ENCODE measurements at places on chromosomes 6 and 20.

DNA sequence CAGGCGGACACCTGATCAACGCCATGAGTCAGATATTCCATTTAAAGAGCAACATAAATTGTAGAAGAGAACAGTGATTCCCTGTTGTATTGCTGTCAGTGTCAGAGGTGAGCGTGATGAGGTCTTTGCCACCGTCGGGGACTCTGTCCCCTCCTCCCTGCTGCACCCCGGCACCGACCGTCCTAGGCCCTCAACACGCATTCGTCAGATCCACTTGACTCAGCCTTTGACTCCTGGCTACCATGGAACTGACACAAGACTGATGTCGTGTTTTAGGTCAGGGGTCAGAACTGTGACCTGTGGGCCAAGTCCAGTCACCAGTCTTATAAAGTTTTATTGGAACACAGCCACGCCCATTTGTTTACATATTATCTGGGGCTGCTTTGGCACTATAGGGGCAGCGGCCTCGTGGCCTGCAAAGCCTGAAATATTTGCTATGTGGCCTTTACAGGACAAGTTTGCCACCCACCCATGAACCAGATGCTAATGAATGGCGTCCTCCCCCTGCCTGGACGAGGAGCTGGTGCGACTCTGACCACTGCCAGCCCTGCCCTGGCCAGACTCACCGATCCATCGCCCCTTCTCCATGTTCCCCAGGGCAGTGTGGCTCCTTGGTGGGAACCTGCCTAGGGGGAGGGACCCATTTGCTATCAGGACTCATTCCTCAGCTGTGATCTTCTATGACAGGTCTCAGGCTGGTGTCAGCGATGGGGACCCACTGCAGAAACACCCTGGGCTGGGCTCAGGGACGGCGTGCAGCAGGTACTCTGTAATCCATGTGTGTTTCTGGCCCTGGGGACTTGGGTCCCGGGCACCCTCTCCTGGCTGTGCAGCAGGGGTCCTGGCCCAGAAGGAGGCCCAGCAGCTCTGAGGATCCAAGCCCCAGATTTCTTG, 37.5 kb upstream of the PHACTR3 start:
- no peak for DNase-seq

GRCh38 chr6:41352907-41353306, 17.5 kb downstream of the NCR2 start:
- DNase-seq = no peak

DNA sequence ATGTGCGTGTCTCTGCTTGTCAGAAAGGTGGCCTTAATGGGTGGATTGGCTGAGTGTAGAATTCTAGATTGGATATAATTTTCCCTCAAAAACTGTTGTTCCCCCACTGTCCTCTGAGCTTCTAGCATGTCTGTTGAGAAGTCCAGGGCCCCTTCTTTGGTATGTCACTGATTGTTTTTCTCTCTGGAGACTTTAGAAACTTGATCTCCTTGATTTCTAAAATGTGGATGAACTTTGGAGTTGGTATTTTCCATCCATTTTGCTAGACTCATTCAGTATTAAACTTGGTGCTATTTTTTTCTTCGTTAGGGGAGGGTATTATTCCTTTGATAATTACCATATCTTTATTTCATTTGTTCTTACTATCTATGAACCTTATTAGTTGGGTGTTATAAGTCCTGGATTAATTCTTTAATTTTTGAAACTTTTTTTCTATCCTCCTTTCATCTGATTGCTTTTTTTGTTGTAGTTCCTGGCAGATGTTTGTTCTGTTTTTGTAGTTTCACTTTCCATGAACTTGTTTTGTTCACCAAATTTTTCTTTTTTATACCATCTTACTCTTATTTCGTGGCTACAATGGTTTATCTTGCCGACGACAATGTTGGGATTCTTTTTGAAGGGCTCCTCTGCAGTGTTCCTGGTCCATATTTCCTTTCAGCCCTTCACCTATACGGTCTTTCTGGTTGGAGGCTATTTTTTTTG, 68.4 kb downstream of the ARID1B start:
- no peak for DNase-seq

GRCh38 chr20:23106271-23106851, 20.2 kb upstream of the CD93 start:
- DNase-seq = no peak

- DNase-seq = no peak
These were observed 127.3 kb downstream of the RTN4IP1 start for GRCh38 chr6:106501960-106502371.

DNA sequence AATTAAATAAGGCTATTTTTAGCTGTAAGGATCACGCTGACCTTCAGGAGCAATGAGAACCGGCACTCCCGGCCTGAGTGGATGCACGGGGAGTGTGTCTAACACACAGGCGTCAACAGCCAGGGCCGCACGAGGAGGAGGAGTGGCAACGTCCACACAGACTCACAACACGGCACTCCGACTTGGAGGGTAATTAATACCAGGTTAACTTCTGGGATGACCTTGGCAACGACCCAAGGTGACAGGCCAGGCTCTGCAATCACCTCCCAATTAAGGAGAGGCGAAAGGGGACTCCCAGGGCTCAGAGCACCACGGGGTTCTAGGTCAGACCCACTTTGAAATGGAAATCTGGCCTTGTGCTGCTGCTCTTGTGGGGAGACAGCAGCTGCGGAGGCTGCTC, 84.0 kb downstream of the RAMACL start:
- no peak for DNase-seq

GRCh38 chr6:140051521-140052512, 677.4 kb upstream of the CITED2 start:
- DNase-seq = no peak

DNA sequence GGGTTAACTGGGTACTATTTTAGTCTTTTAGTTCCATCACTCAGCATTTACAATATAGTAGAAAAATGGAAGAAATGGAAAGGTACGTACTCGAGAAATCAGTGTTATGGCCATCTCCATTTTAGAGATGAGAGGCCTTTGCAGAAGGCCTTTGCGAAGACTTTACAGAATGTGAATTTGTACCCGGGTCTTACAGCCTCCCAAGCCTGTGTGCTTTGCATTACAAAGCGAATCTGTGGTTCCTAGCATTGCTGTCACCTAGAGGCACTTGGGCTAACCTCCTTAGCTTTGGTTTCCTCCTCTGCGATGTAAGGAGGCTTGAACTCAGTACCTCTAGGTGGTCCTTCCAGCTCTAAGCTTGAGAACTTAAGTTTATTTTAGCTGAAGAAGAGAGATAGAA, 10.9 kb downstream of the VAPB start:
- DNase-seq = no peak

GRCh38 chr6:13485923-13486562, 1.4 kb downstream of the GFOD1 start:
- DNase-seq = no peak

DNA sequence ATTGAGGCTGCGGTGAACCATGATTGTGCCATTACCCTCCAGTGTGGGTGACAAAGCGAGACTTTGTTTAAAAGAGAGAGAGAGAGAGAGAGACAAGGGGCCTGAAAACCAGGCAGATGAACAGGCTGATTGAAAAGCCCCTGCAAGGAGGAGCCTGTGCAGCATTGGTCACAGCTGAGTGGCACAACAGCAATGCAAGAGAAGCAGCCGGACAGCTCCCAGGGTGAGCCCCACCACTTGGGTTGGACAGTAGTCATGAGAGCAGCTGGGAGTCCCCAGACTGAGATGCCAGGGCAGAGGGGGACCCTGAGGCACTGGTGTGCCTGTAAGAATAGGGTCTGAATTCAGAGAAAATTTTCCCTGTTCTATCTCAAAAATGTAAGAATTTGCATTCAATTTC, 10.2 kb downstream of the DNPH1 start:
- DNase-seq = no peak

GRCh38 chr6:106869203-106869602, 105.3 kb downstream of the CD24 start:
- DNase-seq = no peak

DNA sequence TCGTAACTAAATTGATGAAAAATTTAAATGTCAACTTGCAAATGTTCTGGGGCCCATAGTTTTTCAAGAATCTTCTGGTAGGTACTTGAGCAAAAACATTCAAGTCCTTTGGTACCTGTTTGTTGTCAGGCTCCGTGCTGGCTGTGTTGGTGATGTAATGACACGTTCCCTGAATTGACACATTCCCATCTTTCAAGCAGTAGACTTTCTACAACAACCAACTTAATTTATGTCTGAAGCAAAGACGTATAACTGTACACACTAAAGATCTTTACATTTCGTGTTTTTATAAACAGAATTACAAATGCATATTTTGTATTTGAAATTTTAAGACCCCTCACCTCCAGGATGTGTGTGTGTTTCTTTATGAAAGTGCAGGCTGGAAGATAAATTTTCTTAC, 49.5 kb downstream of the NCOA3 start:
- DNase-seq = no peak

- DNase-seq = no peak
These were observed at the start of gene DLGAP4 for GRCh38 chr20:36305602-36306551. DLGAP4 (plus strand) TSS chr20:36306339; CDS start chr20:36431718, 125,379 bp downstream.

- no peak for DNase-seq
These were observed 23.7 kb upstream of the NTSR1 start for GRCh38 chr20:62684981-62685380.

DNA sequence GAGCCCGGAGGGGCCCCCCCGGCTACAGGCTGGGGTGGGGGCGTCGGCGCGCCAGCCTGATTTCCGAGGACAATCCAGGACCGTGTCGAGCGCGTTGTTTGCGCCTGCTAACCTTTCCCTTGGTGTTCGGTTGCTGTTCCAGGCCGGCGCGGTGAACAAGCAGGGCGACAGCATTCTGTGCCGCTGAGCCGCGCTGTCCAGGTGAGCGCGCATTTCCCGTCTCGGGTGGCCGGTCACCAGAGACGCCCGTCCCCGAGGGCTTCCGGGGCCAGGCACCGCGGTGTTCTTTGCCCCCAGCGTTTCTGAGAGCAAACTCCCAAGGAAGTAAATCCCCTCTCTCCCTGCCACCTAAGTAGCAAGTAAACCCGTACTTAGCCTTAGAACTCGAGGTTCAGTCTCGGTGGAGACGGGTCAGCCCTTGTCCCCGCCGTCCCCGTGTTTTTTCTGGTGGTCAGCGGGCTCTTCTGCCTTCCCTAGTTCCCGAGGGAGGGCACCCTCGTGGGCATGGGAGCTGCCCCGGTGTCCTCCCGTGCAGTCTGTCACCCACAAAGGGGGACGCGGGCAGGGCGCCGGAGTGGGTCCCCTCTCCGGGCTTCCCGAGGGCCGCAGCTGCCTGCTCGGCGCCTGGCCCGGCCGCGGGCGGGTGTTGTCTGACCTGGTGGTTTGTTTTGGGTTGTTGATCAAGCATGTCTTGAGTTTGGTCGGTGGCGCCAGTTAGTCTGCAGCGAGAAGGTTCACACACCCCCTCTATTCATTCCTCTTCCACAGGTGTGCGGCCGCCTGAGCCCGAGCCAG, 1.5 kb downstream of the ID4 start:
- DNase-seq = no peak

DNA sequence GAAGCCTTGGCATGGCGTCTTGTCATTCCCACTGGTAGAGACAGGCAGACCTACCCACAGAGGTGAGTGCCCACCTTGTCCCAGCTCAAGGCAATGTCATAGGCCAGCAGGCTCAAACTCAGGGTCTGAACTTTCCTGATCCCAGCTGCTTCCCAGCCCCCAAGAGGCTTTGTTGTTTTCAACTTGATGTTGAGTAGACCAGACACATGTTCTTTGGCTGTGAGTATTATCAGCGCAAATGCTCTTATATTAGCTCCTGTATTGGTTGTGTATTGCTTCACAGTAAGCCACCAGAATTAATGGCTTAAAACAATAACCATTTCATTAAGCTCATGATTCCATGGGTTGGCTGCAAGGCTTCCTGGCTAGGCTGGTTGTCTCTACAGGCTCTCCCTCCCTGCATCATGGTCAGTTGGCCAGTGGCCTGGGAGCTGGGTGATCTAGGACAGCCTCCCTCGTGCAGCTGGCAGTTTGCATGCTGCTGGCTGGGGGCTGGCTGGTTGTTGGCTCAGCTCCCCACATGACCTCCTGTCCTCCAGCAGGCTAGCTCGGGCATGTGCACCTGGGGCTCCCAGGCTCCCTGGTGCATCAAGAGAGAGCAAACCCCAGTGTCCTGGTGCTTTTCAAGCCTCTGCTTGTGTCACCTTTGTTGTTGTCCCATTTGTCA, 21.6 kb downstream of the TOX2 start:
- DNase-seq = no peak

GRCh38 chr6:53704700-53705099, 39.1 kb upstream of the KLHL31 start:
- DNase-seq = no peak

GRCh38 chr6:3061501-3061941, 6.8 kb upstream of the RIPK1 start:
- DNase-seq = no peak

DNA sequence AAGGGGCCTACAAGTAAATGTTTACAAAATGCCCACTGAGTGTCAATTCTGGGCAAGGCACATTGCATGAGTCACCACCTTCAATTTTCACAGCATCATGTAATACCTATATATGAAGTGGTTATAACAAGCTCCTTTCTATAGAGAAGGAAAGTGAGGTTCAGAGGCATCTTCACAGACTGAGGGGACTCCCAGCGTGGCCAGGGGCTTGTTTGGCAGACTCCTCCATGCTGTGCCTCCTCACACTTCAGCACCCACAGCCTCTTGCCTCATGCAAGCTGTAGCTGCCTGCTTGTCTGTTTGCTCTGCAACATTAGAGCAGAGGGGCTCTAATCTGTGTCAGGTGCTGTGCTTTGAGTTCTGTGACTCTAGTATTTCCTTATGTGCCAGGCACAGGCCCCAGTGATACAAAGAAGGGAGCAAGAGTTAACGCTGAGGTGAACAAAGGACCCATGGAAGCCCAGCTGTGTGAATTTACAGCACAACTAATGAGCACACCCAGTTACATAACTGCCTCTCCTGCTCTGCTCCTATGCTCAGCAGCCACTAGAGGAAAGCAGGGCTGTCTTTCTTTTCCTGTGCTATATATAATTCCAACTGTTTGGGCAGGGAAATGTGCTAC, 72.3 kb downstream of the ZHX3 start:
- DNase-seq = no peak

GRCh38 chr6:142350309-142350708, 48.5 kb downstream of the ADGRG6 start:
- DNase-seq = no peak

- no peak for DNase-seq
These were observed 13.9 kb downstream of the RPS10 start for GRCh38 chr6:34412016-34412415.

GRCh38 chr6:52328729-52329128, 33.2 kb upstream of the PAQR8 start:
- DNase-seq = no peak

DNA sequence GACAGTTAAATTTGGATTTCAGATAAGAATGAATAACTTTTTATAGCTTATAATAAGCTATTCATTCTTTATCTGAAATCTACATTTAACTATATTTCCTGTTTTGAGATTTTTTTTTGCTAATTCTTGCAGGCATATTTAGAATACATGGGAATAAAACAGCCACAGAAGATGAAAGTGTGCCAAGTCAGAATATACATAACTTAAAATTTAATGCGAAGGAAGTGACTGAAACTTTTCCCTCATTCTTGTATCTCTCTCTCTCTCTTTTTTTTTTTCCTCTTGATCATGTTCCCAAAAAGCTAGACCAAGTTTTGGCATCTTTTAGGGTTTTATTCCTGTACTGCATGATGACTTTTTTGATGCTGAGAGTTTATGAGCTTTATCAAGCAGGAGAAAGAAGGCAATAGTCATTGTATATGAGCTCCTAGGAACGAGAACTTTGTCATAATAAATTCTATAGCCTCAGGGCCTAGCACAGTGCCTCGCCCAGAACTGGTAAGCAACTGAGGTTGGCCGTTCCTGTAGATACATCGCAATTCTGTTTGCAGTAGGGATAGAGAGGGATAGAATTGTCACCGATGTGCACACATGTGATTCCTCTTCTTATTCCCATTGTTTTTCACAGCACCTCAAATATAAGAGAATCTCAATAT, 205.2 kb downstream of the MYLK4 start:
- no peak for DNase-seq

Data from D721Med (cell line).